RPMI7951 (cell line): ENCODE measurements at places on chromosomes 3 and 15. TPM values are rescaled to one million over a fixed set of nuclear protein-coding genes. Genes with fewer than 3 reads are reported as not detected.

DNA sequence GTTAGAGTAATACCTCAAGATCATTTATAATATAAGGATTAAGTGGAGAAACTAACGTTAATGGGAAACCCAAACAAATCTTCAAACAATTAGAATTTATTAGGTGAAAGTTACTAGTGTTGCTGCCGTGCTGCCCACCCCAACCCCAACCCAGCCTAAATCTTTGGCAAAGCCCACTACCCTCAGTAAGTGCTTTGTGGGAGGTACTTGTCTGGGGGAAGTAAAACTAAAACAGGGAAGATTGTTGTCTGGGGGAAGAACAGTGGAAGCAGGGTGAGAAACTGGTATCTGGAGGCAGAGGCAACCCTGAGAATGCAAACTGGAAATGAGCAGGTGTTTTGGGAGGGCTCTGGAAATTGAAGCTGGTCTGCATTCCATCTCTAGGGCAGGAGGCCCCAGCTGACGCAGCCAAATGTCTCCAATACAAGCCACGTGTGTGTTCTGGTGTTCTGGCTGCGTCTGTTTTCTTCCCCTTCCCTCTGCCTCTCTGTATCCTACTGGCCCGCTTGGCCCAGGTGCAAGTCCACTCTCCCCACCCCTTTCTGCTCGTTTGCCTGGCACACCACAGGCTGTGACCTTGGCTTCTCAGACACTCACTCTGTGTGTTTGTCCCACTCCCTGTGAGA, 32.7 kb downstream of the FEM1B start:
- DNase-seq = no peak

DNA sequence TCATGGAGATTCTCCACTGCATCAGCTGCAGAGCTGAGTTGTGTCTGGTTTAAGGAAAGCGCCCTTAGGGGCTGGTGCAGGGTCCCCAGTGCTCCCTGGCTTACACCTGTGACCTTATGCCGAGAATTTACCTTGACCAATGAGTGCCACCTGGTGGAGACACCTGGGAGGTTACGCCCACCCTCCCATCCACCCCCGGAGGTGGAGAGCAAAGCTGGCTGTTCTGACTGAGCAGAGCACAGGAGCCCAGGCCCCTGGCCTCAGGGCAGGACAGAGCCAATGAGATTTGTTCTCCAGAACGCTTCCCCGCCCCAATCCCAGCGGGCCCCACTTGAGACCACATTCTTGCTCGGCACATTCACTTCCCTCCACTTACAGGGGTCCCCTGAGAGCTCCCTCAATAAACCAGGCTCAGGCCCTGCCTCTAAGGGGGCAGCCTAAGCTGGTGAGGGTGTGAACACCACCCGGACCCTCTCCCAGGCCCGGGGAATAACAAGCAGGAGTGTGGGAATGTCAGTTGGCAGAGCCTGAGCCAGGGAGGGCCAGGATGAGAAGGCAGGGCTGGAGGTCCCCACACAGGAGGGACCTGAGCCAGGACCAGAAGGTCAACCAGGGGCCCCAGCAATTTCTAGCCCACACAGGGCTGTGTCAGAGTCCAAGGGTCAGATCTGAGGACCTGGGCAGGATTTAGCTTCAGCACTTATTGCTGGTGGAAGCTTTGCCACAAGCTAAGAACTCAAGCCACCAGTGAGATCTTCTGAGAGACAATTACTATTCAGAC, 117.1 kb downstream of the TPRA1 start:
- DNase-seq = no peak

- DNase-seq = peak; percentile 91
These were observed 34.0 kb downstream of the BHLHE40 start for GRCh38 chr3:5013021-5013906.

DNA sequence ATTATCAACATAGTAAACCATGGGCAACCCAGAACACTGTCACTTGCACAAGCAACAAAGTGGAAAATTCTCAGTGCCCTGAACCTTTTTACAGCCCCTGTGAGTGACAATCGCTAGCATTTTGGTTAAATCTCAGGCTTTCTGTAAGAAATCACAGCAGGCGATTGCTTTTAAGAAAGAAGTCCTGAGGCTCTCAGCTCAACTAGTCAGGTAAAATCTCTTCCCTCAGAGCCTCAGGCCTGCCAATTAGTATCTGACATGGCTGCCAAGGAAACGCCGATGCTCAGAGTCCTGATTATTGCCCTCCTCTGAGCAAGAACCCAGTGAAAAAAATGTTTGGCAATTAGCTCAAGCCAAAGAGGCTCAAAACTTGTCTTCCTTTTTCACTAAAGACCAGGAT, 530.8 kb downstream of the DIPK2A start:
- DNase-seq = no peak

DNA sequence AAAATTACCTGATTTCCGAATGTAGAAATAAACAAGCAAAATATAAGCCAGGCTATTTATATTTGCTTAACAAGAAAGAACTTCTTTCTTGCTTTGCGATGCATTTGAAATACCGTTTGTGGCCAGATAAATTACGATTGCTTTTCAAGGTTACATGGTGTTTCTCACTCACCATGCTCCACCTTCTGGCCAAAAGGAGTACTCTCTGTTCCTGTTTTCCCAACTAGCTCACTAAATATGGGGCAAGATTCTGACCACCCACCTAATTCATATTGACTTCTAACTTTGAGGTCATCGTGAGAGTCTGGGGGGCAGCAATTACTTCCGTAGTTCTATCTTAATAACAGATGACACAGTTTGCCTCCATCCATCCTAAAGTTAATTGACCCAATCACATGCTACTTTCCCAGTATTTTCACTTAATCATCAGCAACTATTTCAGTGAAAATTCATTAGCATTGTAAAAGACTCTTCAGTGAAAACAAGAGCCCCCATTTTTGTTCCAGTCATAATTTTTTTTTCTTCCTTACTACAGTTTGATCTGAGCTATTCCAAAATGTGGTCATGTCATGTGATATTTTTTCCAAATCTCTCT, 25.9 kb downstream of the ACP3 start:
- peak; percentile 61 for DNase-seq

GRCh38 chr3:161336661-161337060, 34.7 kb downstream of the SPTSSB start:
- no peak for DNase-seq

DNA sequence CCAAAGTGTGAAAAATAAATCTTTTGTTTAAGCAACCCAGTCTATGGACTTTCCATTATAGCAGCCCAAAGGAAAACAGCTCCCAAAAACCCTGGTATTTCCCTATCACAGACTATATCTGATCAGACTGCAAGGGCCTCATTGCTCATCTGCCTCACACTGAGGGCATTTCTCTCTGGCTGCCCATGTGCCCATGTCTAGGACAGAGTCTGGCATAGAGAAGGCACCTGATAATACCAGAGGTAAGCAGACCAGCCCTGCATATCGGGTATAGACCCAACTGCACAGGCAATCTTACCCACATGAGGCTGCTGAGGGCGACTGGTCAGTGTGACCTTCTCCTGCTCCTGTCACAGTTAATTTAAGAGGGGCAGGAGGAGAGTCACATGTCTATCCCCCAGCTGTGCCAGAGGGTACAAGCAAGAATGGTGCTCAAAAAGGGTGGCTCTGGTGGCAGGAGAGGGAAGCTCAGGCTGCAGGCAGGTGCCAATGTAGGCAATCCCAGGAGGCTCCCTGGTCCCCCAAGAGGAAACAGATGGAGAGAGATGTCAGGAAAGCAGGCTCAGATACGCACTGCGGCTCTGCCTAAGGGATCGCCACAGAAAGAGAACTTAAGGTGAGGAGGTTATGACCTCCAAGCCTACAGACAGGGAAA, 3.1 kb downstream of the CSRNP1 start:
- peak; percentile 28 for DNase-seq

DNA sequence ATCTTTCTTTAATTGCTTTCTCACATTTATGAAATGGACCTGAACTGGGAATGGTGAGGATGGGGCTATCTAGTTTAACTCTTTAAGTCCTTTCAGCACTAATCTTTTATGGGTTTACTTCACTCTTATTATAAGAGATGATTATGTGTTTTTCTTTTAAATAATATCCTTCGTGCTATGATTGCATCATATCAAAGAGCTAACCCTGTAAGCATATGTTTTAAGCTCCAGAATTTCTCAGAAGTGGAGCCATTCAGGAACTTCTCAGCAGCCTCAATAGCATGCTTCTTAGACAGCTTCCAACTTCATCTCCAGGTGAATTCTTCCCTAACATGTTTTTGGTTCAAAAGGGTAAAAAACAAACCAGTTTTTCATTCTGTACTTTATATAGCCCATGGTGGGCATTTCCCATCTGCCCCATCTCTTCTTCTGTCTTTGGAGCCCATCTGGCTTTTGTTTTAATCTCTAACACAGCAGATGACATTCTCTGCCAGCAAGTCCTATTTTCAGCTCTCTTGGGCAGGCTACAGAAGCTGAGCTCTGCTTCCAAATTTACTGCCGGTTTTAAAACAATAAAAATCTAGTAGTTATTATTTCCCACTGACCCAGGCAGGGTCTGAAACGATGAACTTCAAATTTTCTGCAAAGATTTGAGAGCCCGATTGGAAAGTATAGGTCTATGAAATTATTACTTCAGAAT, 26.8 kb upstream of the IL1RAP start:
- DNase-seq = no peak

GRCh38 chr15:57526076-57526475, 65.6 kb upstream of the MYZAP start:
- no peak for DNase-seq

GRCh38 chr3:105375750-105376511, 9.2 kb downstream of the ALCAM start:
- DNase-seq = no peak

DNA sequence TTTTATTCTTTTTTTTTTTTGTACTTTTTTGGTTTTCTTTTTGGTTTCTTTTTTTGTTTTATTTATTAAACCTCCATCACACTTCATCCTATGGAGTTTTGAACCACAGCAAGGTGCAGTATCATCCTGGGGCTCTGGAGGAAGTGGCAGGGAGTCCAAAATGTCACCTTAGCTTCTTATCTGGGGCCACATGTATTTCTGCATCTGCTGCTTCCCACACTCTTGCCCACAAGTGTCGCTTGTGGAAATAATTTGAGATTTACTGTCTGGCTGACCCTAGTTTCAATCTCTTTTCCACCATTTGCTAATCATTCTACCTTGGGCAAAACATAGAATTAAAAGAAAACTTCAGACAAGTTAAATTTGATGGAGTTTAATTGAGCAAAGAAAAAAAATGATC, 6.4 kb downstream of the OPA1 start:
- DNase-seq = no peak

DNA sequence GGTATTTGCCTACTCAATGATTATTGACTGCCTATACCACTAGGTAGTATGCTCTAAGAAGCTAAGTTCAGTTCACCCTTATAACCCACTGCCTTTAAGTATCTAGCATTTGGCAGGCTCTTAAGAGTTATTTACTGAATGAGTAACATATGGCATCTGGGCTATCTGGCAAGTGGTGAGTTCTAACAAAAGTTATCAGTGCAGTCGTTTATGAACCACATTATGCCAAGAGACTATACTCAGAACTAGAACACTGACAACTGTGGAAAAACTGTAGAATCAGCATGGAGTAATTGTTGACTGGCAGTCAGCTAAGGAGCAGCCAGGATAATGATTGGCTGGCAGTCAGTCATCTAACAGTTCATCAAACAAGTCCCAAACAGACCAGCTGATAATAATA, 25.8 kb downstream of the RAF1 start:
- DNase-seq = peak; percentile 20

GRCh38 chr3:53342353-53342752, 5.0 kb downstream of the DCP1A start:
- DNase-seq = no peak

DNA sequence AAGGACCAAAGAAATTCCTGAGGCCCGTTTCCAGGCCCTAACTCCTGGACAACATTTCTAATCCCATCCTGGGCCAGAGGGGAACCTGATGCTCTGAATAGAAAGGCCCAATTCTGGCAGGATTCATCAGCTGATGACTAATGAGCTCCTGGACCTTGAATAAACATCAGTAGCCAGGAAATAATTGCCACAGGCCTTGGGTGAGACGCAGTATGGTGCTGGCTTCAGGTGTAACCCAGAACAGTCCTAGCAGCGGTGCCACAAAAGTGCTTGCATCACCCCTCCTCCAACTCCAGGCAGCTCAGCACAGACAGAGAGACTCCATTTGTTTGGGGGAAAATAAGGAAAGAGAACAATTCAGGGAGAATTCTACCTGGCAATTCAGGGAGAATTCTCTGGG, 184.7 kb upstream of the POU1F1 start:
- DNase-seq = no peak

GRCh38 chr3:121759541-121760202, 10.1 kb upstream of the GOLGB1 start:
- no peak for DNase-seq

Gene LMAN1L
- total RNA-seq = not detected in 2 replicates

Gene IQCH
- total RNA-seq = 7.0 and 11.5 TPM in 2 replicates

Gene AMOTL2
- total RNA-seq = 13.1 and 15.1 TPM in 2 replicates

Gene CLDN18
- not detected in 2 replicates for total RNA-seq

Gene UROC1
- not detected in 2 replicates for total RNA-seq

Gene LARP6
- 64.3 and 72.7 TPM in 2 replicates for total RNA-seq

Gene KY
- total RNA-seq = not detected in 2 replicates

Gene GOLGA6L10
- total RNA-seq = 0.10 and 0.24 TPM in 2 replicates

Gene C3orf85
- total RNA-seq = not detected in 2 replicates

Gene ERICH6
- total RNA-seq = not detected in 2 replicates

Gene PLXND1
- 68.0 and 68.9 TPM in 2 replicates for total RNA-seq
